ENCODE measurements at places on chromosomes 6 and 20.

DNA sequence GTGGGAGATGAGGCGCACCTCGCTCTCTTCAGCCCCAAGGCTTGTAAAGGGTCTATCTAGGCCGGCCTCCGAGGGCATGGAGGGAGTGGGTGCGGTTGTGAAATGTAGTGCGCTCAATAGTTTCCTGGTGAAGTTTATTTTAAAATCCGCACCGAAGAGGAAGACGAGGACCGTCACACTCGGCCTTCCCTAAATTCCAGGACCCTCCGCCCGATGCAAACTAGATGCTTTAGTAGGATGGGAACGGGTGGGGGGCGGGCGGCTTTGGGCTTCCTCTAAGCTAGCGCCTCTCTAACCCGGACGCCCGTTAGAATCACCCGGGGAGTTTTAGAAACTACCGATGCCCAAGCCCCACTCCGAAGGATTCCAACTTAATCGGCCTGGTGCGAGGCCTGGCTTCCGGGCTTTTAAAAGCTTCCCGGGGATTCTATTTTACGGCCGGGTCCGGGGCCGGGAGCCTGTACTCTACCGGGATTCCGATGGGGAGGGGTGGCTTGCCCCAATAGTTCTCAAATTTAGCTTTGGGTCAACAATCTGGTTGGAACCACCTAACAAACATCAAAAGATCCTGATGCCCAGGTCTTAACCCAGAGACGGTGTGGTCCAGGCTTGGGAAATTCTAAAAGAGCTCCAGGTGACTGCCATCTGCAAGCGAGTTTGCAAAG lies 548 bp upstream of the BCAS4 start:
- DNase-seq, result no peak

GRCh38 chr20:57869291-57869950 lies 159.6 kb upstream of the PMEPA1 start:
- DNase-seq, result no peak

GRCh38 chr6:74458536-74458935 lies 747.3 kb downstream of the COL12A1 start:
- no peak for DNase-seq

DNA sequence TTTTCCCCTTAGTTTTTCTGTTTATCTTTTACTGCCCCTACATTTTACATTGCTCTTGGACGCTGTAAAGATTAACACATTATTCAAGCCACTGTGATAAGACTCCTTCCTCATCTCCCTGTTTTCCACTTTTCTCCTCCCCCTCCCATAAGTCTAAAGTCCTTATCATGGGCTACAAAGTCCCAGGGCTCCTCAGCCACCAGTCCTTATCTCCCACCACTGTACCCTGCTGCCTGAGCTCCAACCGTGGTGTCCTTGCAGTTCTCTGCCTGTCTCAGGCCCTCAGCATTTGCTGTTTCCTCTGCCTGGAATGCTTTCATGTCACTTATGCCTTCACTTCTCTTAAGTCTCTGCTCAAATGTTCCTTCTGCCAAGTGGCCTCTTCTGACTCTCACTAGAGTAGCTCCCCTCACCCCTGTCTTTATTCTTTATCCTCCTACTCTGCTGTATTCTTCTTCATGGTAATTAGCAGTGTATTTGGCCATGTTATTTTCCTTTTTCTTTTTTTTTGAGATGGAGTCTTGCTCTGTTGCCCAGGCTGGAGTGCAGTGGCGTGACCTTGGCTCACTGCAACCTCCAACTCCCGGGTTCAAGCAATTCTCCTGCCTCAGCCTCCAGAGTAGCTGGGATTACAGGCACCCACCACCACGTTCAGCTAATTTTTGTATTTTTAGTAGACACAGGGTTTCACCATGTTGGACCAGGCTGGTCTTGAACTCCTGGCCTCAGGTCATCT lies 10.8 kb upstream of the LATS1 start:
- no peak for DNase-seq

GRCh38 chr6:117601811-117602150 lies 530 bp downstream of the GOPC start:
- DNase-seq, result no peak

GRCh38 chr6:158207422-158207788 lies 39.3 kb downstream of the GTF2H5 start:
- no peak for DNase-seq

DNA sequence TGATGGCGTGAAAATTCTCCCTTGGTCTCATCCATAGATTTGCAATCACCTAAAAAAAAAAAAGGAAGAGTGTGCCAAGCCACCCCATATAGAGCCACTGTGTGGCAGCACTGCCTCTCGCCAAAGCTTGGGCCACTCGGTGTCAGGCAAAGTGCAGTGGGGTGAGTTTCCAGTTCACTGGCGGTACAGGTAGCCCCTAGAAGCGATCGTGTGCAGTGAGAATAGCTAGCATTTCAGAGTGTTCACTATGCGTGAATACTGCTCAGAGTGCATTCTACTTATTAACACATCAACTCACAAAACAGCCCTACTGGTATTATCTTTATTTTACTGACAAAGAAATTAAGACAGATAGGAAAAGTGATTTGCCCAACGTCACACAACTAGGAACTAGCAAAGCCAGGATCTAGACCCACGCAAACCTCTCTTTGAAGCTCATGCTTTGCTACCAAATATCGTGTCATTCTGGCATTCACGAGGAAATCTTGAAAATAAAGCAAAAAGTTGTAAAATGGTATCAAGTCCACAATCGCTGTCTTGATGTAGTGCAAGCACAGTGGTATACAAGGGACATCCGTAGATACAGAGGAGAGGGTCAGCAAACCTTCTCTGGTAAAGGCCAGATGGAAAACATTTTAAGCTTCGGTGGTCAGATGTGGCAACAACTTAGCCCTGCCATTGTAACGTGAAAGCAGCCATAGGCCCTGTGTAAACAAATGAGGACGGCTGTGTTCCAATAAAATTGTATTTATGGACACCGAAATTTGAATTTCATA lies 10.4 kb upstream of the GCNT2 start:
- DNase-seq, result no peak

DNA sequence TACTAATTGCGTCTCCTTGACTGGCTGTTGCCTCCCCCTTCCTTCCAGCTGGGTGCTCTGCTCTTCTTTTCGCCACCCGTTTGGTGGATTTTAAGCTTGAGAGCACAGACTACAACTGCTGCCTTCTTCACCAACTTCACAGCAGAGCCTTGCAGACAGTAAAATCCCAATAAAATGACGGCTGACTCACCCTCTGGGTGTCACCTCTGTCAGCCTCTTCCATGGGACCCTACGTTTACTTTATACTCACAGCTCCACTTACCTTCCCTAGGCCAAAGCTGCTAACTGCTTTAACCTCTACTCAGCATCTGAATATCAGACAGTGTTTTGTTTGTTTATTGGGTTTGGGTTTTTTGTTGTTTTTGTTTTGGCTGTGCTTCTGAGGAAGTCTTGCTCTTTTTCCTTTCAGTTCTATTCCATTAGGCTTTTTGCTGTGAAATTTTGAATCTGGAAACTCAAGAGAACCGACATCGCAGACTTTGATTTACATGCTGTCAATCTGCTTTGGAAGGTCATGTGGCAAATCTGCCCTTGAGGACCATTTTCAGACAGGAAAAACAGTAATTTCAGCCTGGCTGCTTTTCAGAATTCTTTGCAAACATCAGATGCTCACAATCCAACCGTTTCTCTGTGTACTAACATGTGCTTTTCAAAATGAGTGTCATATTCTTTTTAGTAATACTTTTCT lies 2.4 kb downstream of the AGPAT4 start:
- no peak for DNase-seq

Data from effector memory CD8-positive, alpha-beta T cell (primary cell).